ENCODE measurements at places on chromosomes 7 and 10.

DNA sequence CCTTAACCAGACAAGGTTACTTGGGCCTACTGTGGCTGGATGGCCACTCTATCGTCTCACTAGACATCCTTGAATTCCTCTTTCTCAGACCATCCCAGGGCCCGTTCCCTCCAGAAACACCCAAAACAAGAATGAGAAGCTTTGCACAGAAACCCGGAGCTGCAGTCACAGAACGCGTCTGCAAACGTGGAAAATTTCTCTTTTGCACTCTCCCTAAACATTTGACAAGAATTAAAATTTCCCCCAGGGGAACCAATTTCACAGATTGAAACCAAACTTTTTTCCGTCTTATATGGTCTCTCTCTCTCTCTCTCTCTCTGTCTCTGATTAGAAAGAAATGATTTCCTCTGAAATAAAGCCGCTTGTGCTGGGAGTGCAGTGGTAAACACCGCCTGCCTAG lies 120.7 kb downstream of the MKX start:
- DNase-seq: no peak

- DNase-seq: no peak
Measured at GRCh38 chr10:71634531-71635164, 84.9 kb downstream of the C10orf105 start.

GRCh38 chr7:143458263-143458662 lies 15.0 kb downstream of the TAS2R60 start:
- no peak for DNase-seq

DNA sequence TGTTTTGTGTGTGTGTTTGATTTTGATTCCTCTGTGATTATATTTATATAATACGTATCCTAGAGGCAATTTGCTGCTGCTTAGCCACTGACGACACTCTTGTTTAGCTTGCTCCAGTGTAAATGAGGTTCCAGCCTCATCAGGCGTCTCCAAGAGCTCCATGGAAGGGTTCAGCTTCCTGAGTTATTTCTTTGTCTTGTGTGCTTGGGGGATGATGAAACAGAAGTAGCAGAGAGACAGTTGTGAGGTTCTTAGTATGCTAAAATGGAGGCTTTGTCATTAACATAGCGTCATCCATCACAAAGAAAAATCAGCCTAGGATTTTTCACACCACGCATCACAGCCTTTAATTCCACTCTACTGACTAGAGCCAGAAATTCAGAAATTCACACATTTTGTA lies 85.1 kb downstream of the KLF6 start:
- no peak for DNase-seq

- DNase-seq: no peak
Measured at GRCh38 chr10:128741680-128742079, 615.5 kb upstream of the MKI67 start.

GRCh38 chr10:74262856-74263255 lies 111.8 kb downstream of the ADK start:
- no peak for DNase-seq

DNA sequence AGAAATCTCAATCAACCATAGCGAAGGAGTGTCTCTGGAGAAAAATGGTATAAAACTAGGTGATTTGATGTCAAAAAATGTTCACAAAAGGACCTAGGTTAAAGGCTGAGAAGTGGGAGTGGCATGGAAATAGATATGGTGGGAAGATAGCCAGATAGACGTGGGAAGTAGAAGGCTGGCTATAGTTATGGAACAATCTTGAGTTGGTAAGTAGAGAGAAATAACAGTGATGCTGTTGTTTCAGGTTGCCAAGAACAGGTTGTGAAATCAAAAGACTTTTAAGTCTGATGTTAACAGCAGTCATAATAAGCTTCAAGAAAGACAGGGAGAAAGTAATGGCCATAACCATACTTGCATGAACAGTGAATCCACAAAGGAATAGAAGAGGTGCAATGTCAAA lies 106.1 kb upstream of the RSU1 start:
- no peak for DNase-seq

DNA sequence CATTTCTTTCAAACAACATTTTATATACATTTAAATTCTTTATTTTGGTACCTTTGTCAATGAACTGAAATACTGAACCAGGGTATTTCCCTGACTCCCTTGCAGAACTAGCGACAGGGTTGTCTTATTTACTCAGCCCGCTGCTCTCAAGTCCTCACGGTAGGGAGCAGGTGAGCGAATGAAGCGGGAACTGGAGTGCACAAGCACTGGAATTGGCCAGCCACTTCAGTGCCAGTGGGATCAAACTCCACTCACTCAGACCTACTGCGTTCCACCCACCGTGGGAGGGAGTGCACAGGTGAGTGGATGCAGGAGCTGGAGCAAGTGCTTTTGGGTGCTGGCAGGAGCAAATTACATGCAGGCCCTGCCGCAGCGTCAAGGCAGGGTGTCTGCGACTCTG lies 28.1 kb upstream of the NEUROD6 start:
- no peak for DNase-seq

- DNase-seq: no peak
Measured at GRCh38 chr7:44043902-44044301, 600 bp upstream of the DBNL start.

DNA sequence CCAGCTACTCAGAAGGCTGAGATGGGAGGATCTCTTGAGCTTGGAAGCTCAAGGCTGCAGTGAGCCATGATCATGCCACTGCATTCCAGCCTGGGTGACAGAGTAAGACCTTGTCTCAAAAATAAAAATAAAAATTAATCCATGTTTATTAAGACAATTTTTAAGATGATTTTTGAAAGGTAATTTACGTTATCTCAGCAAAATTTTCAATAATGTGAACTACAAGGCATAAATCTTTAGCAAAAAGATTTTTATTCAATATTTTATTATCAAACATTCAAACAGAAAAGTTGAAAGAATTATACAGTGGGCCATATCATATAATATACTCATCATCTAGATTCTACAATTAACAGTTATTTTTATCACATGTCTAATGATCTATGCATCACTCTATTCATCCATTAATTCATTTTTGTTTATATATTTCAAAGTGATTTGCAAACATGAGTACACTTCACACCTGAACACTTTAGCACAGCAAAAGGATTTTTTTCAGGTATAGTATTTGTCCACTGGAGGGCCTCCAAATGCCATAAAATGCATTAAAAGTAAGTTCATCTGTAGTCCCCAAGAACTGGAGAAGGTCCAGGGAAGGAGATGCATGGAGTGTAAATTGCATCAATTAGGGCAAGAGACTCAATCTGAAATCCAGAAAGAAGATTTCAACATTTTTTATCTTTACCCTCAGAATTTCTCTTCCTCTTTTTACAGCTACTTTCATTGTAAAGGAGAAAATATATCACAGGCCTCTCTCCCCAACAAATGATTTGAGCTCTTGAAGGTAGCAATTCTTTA lies 38.6 kb upstream of the RSBN1L start:
- no peak for DNase-seq

DNA sequence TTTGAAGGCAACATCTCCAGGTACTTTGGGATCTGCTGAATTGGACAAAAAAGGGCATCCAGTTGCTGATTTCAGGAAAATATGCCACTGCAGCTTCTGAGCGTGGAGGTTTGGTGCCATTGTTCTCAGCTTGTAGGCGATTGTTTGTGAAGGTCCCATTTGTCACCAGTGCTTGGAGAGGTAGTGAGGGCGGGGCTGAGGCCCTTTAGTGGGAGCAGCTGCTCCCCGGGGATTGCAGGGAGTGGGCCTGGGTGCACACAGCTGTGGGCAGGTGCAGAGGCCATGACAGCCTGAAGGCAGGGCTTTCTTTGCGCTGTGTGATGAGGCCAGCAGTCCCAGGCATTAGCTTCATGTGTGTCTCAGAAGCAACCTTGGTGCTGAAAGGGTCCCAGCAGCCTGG lies 3.9 kb downstream of the FAM20C start:
- DNase-seq: no peak

DNA sequence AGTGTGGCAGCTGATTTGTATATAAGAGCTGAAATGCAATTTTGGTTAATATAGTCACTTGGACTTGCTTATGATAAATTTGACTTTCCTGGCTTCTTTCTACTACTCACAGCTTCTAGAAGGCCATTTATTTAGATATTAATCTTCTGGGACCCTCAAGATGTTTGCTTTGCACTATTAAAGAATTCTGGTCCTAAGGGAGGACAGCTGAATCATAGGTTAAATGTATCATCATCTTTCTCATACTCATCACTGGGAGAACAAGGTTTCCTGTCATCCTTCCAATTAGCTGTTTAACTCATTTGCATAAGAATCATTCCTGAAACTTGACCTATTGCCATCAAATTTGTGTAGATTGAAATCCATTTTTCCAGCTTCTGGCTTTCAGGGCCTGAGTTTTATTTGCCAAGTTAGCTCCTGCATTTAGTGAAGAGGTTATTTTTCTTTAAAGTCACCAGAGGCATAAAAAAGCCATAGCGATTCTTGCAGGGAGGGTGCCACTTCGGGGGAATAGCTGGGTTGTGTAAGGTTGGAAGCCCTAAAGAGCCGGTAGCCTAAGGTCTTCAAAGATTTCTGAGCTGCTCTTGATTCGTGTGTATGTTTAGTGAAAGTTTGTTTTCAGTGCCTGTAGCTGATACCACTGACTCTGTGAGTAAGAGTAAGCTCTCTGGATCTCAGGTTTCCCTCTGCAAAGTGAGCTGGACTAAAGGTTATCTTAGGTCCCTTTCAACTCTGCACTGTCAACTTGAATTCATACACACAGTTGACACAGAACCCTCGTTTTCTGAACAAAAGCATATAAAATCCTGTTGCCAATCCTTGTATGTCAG lies 4.3 kb downstream of the MAP3K8 start:
- no peak for DNase-seq

DNA sequence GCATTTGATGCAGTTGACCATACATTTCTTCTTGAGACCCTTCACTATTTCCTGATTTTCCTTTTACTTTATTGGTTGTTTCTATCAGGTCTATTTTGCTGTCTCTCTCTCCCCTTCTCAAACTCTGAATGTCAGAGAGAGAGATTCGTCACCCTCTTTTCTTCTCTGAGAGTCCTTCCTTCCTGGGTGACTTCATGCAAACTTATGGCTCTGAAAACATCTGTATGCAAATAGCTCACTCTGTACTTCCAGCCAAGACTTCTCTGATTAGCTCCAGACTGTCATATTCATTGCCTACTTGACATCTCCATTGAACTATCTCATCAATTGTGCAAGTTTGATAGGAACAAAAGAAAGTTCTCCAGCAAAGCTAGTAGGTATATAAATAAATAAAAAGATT lies 191.7 kb upstream of the KLF6 start:
- DNase-seq: no peak

DNA sequence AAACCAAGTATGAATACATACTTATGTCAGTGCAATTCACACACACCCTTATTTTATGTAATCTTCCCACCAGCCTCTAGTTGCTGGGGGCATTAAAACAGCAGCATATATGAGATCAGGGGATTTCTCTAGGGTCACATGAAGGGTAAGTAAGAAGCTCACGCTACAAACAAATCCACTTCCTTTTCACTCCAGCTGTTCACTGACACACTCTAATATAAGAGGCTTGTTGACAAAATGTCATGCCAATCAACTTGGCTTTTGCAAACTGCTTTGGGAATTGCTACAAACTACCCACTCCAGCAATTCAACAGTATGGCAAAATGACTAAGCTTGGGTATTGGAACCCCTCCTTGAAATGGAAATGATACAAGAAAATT lies 10.3 kb downstream of the FAM3C start:
- DNase-seq: no peak

GRCh38 chr7:155043756-155044155 lies 26.4 kb upstream of the HTR5A start:
- no peak for DNase-seq

GRCh38 chr7:102323914-102324195 lies 32.4 kb downstream of the SPDYE6 start:
- DNase-seq: no peak

DNA sequence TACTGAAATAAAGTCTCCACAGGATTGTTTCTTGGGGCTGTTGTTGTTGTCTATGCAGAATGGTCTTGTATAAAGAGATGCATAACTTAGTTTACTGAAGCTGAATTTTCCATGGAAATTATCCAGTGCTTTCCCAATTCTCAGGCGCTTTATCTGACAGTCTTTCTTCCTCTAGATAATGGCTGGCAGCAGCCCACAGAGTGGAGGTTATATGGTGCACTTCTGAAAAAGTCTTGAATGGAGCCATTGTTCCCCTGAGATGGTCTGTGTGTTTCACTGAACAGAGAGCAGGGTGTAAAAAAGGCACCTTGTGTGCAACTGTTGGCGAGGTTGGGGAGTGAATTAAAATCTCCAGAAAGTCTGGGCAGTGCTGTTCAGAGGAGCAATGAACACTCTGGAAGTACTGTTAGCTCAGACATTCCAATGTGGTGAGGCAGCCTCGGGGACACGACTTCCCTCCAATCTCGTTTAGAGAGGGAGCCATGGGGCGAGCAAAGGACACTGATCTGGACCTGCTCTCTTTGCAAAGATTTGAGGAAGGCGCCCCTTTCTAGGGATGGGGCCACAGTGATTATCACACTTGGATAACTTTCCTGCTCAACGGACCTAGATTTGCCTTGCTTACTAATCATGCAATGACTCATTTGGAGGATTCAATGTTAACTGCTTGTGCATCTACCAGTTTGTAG lies 2.0 kb upstream of the PLCE1 start:
- peak; percentile 15 for DNase-seq

GRCh38 chr7:138545123-138545522 lies 85.1 kb downstream of the TRIM24 start:
- no peak for DNase-seq

- no peak for DNase-seq
Measured at GRCh38 chr7:115009736-115010440, 88.0 kb downstream of the MDFIC start.

- no peak for DNase-seq
Measured at GRCh38 chr10:62019685-62020359, 118.3 kb downstream of the ARID5B start.

DNA sequence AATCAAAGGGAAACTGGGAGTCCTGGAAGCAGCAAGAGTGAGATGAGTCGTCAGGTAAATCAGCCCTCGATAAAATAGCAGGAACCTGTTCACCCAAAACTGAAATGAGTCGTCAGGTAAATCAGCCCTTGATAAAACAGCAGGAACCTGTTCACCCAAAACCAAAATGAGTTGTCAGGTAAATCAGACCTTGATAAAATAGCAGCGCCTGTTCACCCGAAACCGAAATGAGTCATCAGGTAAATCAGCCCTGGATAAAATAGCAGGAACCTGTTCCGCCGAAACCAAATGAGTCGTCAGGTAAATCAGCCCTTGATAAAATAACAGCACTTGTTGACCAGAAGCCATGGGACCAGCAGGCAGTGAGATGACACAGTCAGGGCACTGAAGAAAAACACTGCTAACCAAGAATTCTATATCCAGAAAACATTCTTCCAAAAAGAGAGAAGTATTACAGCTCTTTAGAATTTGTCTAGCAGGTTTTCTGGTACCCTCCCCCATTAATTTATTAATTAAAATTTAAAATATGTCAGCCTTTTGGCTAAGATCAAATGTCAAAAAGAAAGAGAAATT lies 3.4 kb upstream of the CYP2E1 start:
- DNase-seq: no peak

GRCh38 chr10:61073391-61073790 lies 129.4 kb upstream of the RHOBTB1 start:
- DNase-seq: no peak

Measured in nephron progenitor cell (in vitro differentiated cells).